Osteocyte (in vitro differentiated cells): ENCODE measurements at places on chromosomes 3 and 15.

- DNase-seq, result no peak
These were observed 54.0 kb downstream of the PLS1 start for GRCh38 chr3:142650001-142650693.

GRCh38 chr3:144429719-144430121 lies 458.1 kb downstream of the DIPK2A start:
- DNase-seq, result no peak

DNA sequence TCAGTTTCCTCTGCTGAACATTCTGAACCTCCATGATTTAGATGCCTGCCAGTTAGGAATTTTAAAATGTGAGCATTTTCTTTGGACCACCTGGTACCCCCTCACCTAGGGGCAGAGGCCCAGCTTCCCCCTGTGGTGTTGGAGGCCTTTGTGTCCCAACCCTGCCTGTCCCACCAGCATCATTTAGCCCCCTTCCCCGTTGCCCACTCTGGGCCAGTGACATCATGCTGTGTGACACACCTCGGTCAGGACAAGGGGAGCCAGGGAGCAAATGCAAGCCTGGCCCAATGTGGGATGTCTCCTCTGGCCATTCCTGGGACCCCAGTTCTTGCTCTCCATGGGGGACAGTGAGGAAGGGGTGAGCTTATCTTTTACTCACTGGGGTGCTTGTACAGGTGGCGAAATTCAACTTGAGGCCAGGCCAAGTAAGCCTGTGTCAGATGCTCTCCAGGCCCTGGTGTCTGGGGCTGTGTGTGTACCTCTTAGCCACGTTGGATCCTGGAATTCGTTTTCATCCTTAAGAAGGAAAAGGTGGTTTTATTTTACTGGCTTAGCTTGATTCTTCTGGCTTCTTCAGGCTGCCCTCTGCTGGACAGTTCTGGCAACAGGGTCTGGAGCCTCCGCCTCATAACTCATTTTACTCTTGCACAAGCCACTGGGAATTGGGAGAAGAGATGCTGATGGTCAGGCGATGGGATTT lies 49.7 kb upstream of the MYZAP start:
- DNase-seq, result peak; percentile 91

DNA sequence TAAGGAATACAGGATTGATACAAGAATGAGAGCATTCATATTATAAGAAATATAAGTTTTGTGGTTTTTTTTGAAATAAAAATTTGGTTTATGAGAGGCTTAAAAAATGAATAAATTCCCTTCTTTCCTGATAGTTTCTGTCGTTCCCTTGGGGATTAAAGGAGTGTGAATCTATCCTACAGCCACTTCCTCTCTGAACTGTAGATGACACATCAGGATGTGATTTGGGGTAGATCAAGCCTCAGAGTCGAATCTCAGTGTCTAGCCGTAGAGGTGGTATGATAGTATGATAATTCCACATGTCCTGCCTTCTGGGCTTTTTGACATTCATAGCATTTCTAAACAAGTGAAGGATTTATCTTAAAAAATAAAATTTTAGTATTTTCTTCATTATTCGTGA lies 343.1 kb downstream of the LPP start:
- DNase-seq, result no peak

DNA sequence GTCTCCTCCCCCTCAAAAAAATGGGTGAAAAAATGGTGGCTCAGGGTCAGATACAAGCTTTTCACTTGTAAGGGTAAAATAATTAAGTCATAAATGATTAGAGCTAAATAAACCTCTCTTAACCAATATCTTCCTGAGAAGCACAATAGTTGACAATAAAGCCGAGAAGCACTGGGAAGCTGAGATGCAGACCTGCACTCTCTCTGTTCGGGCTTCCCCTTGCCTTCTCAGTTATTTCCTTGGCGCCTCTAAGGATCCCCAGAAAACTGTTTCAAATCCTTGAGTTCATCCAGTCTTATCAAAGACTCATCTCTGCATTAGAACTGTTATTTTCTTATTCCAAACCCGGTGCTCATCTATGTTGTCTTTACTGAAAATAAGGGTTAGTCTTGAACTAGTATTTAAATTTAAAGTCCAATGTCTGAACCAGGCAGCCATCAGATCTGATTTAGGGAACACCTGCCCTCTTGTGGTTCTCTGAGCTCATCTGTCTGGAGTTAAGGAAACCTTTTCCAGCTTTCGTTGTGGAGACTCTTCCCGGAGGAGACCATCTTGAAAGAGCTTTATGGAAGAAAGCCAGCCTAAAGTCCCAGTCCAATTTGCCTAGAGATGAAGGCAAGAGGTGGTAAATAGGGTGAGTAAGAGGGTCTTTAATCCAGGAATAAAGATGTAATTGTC lies 256.4 kb upstream of the MCTP2 start:
- no peak for DNase-seq

GRCh38 chr3:120048355-120049041 lies 45.7 kb downstream of the GSK3B start:
- DNase-seq, result no peak

DNA sequence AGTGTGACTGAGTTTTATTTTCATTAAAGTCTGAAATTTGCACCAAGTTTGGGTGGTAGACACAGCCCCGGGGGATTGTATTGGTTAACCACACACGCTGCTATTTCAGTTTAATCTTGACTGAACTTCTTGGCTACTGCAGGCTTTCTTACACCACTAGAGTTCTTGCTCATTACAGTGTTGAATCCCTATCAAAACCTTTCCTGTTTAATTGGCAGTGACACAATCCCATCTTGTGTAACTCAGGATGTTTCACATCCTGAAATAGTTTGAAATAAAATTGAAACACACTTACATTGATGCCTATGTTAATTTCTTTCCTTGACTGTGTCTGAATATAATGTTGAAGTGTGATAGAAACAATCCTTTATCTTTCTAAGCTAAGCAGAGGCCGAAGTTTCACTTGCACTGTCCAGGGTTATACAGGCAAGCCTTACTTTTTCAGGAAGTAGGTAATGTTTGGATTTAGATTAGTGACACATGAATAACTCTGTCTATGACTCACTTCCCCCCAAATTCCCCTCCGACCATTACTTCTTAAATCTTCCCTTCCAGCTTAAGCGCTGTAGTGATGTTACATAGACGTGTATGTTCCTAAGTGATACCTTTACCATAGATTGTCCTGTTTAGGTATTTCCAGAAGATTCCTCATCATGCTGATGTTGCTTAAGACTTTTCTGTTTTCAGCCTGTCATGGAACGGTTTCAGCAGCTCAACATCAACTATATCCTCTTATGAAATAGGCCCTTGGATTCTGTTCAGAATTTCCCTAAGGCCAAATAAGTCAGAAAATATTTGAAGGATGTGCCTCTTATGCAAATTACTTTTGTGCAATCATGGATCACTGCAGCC lies 16.8 kb downstream of the ATG7 start:
- no peak for DNase-seq

DNA sequence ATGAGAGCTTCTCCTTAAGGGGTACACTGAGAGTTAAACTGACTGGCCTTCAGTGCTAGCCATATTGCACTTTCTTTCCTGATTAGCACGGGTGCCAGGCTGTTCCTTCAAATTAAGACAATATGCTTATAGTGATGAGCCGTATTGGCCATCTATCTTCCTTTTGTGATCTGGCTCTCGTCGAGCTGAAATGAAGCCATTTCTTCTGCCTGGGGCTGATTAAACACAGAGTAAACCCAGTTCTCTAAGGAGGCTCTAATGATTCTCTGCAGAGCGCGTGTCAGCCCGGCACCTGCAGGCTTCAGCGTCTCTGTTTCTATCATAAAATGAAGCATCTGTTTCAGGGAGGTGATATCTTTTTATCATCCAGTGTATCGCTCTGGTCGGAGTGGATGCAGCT lies 107.5 kb upstream of the NR2F2 start:
- no peak for DNase-seq

DNA sequence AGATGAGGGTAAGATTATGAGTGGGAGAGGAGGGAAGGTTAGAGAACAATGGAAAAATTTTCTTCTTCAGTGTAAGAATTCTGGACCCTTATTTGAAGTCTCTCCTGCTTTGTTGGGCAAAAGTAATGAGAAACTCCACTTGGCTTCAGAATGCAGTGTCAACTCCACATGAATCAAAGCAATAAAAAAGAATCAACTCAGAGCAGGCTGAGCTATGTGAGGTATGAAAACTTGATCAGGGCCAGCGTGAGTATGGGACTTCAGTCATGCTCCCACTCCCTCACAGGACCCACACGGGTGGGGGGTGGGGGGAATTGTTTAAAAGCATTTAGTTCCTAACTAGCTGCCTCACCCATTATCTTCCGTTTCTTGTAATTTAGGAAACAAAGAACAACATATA lies 502.2 kb downstream of the PDCD6IP start:
- no peak for DNase-seq

- DNase-seq, result no peak
These were observed 22.4 kb upstream of the VILL start for GRCh38 chr3:37968199-37968598.
